ENCODE measurements at places on chromosomes 5 and 9.

- DNase-seq, result no peak
Observed at GRCh38 chr9:17723656-17724055, 144.8 kb downstream of the SH3GL2 start.

- DNase-seq, result peak; percentile 14
Observed at GRCh38 chr9:33081128-33081851, 4.8 kb upstream of the SMU1 start.

GRCh38 chr9:131629825-131630204 is 84.5 kb downstream of the PRRT1B start:
- DNase-seq, result no peak

GRCh38 chr9:105978336-105978735 is 284.0 kb downstream of the TMEM38B start:
- no peak for DNase-seq

DNA sequence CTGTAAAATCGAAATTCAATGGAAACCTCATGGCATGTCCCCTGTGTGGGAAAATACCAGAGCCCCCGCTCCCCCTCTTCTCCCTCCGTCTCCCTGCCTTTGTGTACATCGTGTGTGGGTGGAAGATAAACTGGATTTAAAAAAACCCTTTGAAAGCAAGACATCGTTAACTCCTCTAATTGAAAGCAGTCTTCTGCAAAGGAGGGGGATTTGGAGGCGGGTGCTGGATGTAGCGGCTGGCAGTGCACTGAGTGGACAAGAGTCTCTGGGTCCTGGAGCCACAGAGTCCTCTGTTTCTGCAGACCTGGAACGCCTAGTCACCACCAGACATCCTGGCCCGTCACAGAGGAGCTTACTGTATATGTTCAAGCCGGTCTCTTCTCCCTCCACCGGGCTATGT is 169.4 kb downstream of the PAPPA start:
- no peak for DNase-seq

DNA sequence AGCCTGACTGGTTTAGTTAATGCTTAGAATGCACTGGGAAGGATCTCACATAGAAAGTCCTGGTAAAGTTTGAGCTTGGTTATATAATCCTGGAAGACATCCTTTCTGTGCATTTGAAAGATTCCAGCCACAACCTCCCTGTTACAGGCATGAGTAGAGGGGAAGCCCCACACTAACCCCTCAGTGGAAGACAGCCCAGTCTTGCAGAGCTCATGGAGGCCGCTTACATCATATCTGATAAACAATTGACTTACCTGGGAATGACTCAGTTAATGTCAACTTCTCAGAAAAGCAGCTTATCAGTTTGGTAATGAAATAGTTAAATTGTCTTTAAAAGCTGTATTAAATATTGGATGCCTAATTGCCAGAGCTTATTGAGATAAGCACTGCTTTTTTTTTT is 28.1 kb upstream of the PDE8B start:
- DNase-seq, result no peak

DNA sequence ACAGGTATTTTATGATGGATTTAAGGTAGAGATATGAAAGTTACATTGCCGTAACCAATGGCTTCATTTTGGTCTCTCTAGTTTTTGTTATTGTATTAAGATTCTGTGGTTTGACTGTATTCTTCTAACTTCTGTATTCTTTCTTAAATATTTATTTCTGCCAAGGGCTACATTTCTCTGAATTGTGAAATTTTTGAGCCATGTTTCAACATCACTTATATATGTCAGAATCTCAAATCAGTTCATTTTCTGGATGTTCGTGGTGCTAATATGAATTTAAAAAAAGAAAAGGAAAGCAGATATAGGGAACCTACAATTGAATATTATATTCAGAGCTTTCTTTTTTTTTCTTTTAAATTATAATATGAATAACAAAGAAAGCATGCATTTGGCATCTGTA is 142.7 kb downstream of the ANXA1 start:
- no peak for DNase-seq

DNA sequence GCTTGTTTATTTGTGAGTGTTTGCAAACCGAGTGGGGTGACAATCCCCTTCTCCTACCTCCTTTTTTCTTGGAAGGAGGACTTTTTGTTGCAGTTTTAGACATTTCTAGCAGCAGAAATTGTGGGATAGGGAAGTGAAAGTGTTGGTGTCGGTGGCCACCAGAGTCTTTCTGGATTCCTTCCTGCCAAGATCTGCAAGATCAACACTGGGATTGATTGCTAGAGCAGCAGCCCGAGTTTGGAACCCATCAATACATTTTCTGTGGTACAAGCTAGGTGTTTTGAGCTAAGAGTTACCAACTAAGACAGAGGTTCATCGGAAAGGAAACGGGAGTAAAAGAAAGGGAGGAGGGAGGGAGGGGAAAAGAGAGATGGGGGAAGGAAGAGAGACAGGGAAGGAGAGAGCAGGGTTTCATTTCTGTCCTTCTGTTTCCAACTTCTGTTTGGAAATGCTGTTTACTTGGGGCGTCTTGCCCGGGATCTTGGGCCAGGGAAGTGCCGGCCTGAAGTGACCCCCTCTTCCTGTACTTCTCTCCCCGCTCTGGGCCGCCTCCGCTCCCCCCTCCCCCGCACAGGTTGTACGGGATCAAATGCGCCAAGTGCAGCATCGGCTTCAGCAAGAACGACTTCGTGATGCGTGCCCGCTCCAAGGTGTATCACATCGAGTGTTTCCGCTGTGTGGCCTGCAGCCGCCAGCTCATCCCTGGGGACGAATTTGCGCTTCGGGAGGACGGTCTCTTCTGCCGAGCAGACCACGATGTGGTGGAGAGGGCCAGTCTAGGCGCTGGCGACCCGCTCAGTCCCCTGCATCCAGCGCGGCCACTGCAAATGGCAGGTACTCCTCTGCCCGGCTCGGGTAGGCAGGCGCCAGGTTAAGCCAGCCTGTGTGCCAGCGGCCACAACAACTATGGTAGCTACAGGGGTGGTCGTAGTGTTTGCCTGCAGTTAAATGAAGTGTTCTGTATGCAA is 4.0 kb downstream of the ISL1 start:
- DNase-seq, result no peak

DNA sequence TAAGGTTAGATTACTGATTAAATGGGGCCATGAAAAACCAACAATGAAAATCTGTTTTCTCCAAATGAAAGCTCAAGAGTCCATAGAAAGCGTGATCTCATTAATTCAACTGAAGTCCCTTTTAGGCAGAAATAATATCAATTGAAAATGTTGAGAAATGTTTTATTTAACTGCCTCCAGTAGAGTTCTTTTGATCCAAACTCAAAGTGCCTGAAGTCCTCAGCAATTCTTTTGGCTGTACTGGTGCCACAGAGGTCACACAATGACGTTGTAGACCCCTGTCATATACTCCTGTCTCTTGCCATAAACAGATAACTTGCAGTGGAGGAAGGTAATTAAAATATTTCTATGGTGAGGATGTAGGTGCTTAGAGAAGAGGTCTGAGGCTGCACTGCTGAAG is 1420.5 kb downstream of the CDH12 start:
- DNase-seq, result no peak

DNA sequence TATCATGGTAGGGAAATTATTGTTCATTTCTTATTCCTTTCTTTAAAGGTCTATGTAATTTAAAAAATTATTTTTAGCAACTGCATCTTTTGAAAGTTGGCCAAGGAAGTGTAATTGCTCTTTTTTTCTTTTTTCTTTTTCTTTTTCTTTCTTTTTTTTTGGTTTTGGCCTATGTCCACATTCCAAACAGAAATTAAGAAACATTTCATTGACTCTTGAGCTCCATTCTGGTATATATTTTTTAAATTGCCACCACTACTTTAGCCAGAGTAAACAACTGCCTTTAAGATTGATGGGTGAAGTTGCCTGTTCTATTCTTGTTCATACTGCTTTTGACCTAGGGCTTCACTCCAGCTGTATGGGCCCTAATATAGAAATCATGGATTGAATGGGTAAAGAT is 75.8 kb upstream of the TMEM171 start:
- DNase-seq, result no peak

GRCh38 chr9:133920471-133920870 is 71.7 kb downstream of the VAV2 start:
- no peak for DNase-seq

DNA sequence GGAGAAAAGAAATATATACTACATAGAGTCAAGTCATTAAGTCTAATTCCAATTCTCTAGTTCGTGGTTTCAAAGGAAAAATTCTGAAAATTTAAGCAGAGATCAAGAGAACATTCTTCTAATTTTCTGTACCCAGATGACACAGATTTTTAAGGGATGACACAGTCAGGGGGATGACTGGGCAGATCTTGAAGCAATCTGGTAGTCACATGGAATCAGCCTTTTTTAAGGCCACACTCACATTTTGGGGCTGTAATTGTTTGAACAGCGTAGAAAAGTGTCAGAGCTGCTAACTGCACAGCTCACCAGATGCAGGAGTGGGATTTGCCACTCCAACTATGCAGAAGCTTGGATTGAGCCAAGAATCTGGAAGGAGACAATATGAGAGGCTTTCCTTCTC is 20.4 kb downstream of the PDE4D start:
- DNase-seq, result no peak

DNA sequence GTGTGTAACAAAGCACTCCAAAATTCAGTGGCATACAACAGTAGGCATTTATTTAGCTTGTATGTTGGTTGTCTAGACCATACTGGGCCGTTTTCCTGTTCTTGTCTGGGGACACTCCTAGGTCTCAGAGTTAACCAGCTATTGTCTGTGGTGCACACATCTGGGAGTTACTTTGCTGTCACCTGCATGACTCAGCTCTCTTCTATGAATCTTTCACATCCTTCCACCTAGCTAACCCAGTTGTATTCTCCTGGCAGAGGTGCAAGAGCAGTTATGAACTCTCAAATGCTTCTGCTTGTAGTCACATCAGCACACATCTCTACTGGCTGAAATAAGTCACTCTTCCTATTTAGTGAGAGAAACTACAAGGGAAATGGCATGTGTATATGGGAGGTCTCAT is 138.1 kb downstream of the BAAT start:
- no peak for DNase-seq

DNA sequence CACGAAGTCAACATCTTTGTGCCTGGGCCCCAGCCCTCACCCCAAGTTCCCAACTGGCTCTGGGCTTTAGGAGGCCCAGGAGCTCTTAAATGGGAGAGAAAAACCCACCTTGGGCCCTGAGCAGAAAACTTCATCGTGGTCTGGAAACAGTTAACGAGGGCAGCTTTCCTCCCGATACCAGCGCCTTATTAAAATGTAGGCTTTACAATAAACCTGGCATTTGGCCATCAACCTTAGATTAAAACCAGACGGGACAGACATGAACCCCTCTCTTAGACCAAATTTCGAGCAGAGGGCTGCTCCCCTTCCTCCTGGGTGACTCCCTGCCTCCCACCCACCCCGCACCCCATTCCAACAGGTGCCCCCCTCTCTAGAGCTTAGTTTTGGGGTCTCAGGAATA is 39.4 kb downstream of the PRRX2 start:
- DNase-seq, result no peak

DNA sequence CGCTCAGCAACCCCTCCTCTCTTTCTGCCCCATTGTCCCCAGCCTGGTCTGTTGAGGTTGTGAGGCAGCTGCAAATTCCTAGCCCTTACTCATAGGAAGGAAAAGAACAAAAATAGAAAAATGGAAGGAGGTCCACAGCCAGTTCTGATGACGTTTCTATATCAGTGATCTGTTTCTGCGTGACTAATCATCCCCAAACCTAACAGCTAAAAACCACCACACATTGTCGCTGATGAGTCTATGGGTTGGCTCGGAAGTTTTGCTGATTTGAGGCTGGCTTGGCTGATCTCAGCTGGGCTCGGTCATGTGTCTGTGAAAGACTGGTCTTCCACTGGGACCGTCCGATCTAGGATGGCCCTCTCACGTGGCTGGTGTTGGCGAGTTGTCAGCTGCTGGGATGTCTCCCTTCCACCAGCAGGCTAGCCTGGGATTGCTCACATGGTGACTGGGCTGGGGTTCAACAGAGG is 200.6 kb upstream of the ZNF618 start:
- no peak for DNase-seq

GRCh38 chr5:15439801-15440200 is 60.2 kb upstream of the FBXL7 start:
- no peak for DNase-seq

- DNase-seq, result no peak
Observed at GRCh38 chr5:6712142-6712576, 1.1 kb upstream of the TENT4A start.

GRCh38 chr9:113990975-113991471 is 87.1 kb downstream of the AMBP start:
- DNase-seq, result no peak

DNA sequence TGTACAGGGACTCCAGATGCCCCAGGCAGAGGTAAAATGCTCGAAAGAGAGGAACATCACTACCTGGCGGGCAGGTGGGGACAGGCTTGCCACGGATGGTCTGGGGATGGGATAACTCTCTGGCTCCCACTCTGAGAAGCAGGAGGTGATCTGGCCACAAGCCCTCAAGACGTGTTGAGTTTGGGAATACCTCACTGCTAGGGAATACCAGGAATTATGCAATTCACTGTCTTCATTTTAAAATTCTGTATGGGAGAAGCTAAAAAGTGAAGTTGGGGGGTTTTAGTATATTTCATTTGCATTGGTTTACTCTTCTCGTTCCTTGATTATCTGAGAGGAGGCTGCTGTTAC is 510.4 kb downstream of the CCDC171 start:
- DNase-seq, result no peak

GRCh38 chr5:133883916-133884315 is 84.5 kb downstream of the C5orf15 start:
- no peak for DNase-seq

DNA sequence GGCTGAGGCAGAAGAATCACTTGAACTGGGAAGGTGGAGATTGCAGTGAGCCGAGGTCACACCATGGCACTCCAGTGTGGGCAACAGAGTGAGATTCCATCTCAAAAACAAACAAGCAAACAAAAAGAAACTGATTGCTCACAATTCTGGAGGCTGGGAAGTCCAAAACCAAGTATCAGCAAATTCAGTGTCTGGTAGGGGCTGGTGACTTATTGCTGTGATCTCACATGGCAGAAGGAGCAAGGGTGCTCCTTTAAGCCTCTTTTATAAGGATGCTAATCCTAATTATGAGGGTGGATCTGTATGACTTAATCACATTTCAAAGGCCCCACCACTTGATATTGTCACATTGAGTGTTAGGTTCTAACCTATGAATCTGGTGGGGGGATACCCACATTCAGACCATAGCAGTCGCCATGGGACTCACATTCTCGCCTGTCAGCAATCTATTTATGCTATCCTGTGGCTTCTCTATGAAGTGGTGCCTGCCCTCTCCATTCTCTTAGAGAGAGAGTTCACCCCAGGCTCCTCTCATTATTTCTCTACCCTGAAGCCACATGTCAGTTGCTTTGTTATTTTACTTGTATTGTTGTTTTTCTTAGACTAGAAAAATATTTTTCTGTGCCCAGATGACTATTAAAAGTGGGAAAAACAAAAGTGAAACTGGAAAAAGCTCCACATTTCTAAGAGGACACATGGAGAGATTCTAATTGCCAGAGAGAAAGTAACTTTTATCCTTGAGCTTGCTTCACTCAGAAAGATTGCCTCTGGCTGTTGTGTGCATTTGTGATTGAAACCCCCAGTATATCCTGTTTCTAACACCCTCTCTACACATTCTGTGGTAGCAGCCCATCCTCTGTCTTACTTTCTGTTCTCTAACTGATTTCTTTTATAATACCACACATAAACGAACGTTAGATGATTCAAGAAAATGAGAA is 18.8 kb upstream of the PRLR start:
- no peak for DNase-seq

Data from activated CD8-positive, alpha-beta memory T cell treated with anti-CD3 and anti-CD28 coated beads for 1 hour (primary cell).